ENCODE measurements at places on chromosomes 1 and 21. TPM values are rescaled to one million over a fixed set of nuclear protein-coding genes. Genes with fewer than 3 reads are reported as not detected.

Gene KIF1B
- 20.4 TPM for total RNA-seq

Gene SLC30A10
- total RNA-seq: 0.08 TPM

Gene IVL
- not detected for total RNA-seq

Gene C21orf58
- total RNA-seq: 5.0 TPM
